ENCODE measurements at places on chromosomes 3 and 15. TPM values are rescaled to one million over a fixed set of nuclear protein-coding genes. Genes with fewer than 3 reads are reported as not detected.

Gene C2CD4A
- not detected for total RNA-seq

Gene ARGFX
- not detected for total RNA-seq

- H3K27ac ChIP-seq: no peak overlapping the region
- no peak for DNase-seq
- H3K27me3 ChIP-seq: no peaks in the 10 kb centered on the region
- peaks cover 2% of the 10 kb centered on the region for H3K4me1 ChIP-seq
Observed at GRCh38 chr3:44516230-44516629, 38.8 kb upstream of the ZNF445 start.

GRCh38 chr15:96343113-96344059 lies 12.9 kb downstream of the NR2F2 start:
- no peaks in the 10 kb centered on the region for H3K27me3 ChIP-seq
- H3K36me3 ChIP-seq: peaks cover 25% of the 10 kb centered on the region
- peaks cover 65% of the 10 kb centered on the region for H3K4me1 ChIP-seq
- peak overlapping the region; percentile 52 for H3K4me3 ChIP-seq

Gene RAD18
- total RNA-seq: 6.0 TPM

DNA sequence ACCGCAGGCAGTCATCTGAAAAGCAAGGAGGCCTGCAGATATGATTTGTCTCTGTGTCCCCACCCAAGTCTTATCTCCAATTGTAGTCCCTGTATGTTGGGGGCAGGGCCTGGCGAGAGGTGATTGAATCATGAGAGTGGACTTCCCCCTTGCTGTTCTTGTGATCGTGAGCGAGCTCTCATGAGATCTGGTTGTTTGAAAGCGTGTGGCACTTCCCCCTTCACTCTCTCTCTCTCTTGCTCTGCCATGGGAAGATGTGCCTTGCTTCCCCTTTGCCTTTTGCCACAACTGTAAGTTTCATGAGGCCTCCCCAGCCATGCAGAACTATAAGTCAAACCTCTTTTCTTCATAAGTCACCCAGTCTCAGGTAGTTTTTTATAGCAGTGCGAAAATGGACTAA lies 83.3 kb downstream of the TMCO5A start:
- no peak overlapping the region for H3K4me3 ChIP-seq
- no peaks in the 10 kb centered on the region for H3K36me3 ChIP-seq
- H3K4me1 ChIP-seq: no peaks in the 10 kb centered on the region
- H3K27ac ChIP-seq: no peak overlapping the region
- DNase-seq: no peak
- H3K27me3 ChIP-seq: no peaks in the 10 kb centered on the region

- H3K4me1 ChIP-seq: peaks cover 37% of the 10 kb centered on the region
- peak; percentile 87 for DNase-seq
- no peak overlapping the region for H3K4me3 ChIP-seq
- no peaks in the 10 kb centered on the region for H3K27me3 ChIP-seq
Observed at GRCh38 chr3:135989242-135989641, 23.7 kb downstream of the PPP2R3A start.

DNA sequence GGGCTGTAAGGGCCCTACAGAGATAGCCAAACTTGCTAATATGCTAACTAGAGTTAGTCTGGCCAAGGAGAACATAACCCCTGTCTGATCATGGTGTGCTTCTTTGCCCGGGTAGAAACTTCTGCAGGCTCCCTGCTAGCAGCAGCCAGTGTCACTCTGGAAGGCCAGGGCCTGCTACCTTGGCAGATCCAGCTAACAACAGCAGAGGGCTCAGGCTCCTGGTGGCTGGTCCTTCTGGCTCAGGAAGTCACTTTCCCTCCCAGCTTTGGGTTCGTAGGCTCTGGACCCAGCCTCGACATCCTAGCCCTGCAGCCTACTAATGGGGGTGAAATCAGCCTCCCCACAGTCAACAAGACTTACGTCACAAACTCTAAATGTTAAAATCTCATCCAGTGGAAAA lies 373.7 kb upstream of the RGMA start:
- H3K27ac ChIP-seq: no peak overlapping the region
- no peak for DNase-seq
- H3K4me3 ChIP-seq: no peak overlapping the region
- no peaks in the 10 kb centered on the region for H3K27me3 ChIP-seq
- H3K36me3 ChIP-seq: no peaks in the 10 kb centered on the region

DNA sequence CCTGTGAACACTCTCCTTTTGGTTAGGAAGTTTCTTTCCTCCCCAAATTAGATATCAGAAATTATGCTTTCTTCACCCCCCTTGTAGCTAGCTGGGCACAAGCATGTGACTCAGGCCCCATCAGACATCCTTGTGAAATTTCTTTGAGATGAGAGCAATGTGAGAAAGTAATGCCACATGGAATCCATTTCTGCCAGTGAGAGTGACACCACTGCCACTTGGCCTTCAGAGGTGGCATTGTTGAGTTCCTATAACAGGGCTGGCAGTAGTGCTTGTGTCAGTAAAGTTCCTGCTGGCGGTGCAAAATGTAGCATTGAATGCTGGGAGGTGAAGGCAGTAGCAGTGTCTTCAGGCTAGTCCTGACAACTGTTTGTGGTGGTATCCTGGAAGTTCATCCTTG lies 80.7 kb upstream of the ZNF280D start:
- peaks cover 20% of the 10 kb centered on the region for H3K4me1 ChIP-seq
- H3K27ac ChIP-seq: no peak overlapping the region
- H3K36me3 ChIP-seq: no peaks in the 10 kb centered on the region
- no peak overlapping the region for H3K4me3 ChIP-seq
- H3K27me3 ChIP-seq: no peaks in the 10 kb centered on the region

DNA sequence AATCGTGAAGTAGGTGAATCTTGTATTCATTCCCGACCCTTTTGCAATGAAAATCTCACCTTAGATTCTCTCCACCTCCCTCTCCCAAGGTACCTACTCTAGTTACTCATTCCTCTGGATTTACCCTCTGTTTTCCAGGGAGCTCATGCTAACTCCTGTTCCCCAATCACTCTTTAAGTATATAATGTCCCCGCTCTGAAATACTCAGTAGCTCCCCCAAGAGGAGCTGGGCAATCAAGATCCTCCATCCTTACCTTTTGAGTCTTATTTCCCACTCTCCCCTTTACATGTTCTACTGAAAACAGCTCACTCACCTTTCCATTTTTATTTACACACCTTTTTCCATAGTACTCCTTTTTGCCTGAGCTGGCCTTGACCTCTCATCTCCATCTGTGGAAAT lies 599.9 kb downstream of the RBMS3 start:
- DNase-seq: no peak
- H3K4me1 ChIP-seq: no peaks in the 10 kb centered on the region
- H3K36me3 ChIP-seq: no peaks in the 10 kb centered on the region

- H3K36me3 ChIP-seq: peaks cover 6% of the 10 kb centered on the region
- H3K27me3 ChIP-seq: no peaks in the 10 kb centered on the region
- no peak overlapping the region for H3K4me3 ChIP-seq
- H3K27ac ChIP-seq: no peak overlapping the region
Observed at GRCh38 chr15:25725758-25726157, 137.4 kb downstream of the ATP10A start.

- no peak for DNase-seq
- no peak overlapping the region for H3K4me3 ChIP-seq
- no peaks in the 10 kb centered on the region for H3K36me3 ChIP-seq
- H3K27ac ChIP-seq: no peak overlapping the region
- no peaks in the 10 kb centered on the region for H3K4me1 ChIP-seq
Observed at GRCh38 chr15:81880833-81881232, 165.0 kb downstream of the MEX3B start.

DNA sequence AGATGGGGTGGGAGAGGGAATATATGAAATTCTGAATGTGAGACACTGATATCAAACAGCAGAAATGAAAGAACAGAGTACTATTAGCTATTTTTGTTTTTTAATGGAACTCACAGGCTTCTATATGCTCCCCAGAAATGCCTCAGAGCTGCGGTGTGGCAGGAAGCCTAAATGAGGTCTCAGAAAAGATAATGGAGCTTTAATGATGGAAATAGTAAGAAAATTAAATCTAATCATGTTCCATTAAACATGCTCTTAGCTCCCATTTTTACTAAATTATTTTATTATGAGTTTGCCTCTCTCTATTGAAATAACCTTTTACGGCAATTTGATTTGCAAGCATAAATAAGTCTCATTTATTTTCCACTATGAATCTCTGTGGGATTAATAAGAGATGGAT lies 378.9 kb downstream of the ULK4 start:
- no peak for DNase-seq
- no peaks in the 10 kb centered on the region for H3K27me3 ChIP-seq
- no peaks in the 10 kb centered on the region for H3K4me1 ChIP-seq
- no peak overlapping the region for H3K4me3 ChIP-seq
- H3K36me3 ChIP-seq: no peaks in the 10 kb centered on the region

All from astrocyte (in vitro differentiated cells and primary cell).